ENCODE measurements at places on chromosomes 7 and 10.

- no peak for DNase-seq
These were observed 23.6 kb downstream of the TSPAN15 start for GRCh38 chr10:69474742-69475432.

- DNase-seq: no peak
These were observed 22.7 kb downstream of the NYAP1 start for GRCh38 chr7:100506356-100506923.

DNA sequence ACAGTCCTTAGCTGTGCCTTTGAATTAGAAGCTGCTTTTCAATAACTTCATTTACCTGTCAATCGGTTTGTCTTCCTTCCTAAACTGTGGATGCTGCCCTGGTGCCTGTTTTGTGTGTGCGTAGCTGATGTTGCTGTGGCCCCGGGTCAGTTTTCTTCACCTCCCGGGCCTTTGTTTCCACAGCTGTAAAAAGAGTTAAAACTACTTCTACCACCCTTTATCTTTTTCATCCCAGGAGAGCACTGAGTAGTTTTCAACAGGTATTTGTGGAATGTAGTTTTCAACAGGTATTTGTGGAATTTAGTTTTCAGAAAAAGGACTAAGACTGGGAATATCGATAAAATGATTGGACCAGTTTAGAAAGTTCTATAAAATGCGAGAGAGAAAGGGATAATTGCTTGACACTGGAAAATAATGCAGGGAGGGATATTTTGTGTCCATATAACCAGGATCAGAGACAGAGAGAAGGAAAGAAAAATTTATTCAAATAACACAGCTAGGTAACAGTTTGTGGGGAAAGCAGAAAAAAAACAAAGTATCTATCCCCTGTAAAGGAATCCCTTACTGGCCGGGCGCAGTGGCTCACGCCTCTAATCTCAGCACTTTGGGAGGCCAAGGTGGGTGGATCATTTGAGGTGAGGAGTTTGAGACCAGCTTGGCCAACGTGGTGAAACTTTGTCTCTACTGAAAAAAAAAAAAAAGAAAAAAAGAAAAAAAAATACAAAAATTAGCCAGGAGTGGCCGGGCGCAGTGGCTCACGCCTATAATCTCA, 15.9 kb upstream of the IGF2BP3 start:
- DNase-seq: no peak

- no peak for DNase-seq
These were observed 171.5 kb upstream of the AKR1E2 start for GRCh38 chr10:4654496-4654895.

DNA sequence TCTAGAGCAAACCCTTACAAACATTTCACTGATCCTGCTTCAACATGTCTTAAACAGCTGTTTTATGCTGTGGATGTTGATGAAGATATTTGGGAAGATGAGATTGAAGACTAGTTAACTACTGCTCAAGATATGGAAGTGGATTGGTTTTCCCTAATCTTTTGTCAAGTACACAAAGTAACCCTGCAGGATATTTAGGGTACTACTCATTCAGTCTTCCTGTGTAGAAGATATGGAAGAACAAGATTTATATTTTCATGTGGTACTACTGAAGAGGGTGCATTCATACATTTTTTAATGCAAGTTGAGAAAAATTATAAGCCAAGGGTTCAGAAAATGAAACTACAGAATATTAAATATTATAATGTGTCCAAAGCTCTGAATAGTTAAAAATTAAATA, 18.3 kb upstream of the TMEM140 start:
- DNase-seq: no peak

GRCh38 chr10:29257784-29258135, 31.1 kb upstream of the LYZL1 start:
- no peak for DNase-seq

DNA sequence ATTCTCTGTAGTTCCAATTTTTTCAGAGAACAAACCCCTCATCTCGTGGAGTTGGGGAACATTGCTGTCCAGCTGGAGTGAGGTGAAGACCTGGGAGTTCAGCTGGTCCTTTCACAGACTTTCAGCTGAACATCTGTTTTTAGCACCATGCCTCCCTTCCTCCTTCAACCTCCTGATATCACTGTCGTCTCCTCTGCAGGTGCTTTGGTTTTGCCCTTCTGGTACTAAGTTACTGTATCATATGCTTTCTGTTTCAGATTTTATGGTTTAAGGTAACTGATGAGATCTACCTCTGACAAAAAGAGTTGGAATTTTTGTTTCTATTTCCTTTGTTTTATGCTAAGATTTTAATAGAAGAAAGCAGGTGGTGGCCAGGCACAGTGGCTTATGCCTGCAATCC, 102.9 kb downstream of the ZNF438 start:
- DNase-seq: no peak

- no peak for DNase-seq
These were observed 728.5 kb downstream of the TNS3 start for GRCh38 chr7:46853451-46853850.

DNA sequence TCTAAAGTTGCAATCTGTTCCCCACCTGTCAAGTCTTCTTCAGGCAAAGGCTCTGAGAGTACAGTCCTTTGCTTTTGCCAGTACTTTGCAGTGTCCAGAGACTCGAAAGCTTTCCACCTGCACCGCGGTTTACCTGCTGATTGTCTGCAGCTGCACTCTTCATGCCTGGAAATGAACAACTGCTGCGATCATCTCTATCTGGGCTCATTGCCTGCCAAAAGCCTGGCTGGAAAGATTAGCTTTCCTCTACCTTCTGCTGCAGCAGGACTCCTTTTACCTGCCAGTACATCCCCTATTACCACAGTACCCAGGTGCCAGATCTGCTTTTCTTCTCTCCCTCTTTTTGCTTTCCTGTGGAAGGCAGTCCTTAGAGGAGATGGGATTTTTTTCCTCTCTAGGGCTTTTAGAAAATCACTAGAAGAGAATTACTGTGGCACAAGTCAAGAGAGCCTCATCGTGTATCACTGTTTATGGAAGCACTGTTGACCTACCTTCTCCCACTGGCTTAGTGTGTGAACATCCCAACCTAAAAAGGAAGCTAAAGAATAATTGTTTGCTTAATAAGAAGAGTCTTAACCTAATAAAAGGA, 2.2 kb downstream of the STRIP2 start:
- DNase-seq: peak; percentile 16

DNA sequence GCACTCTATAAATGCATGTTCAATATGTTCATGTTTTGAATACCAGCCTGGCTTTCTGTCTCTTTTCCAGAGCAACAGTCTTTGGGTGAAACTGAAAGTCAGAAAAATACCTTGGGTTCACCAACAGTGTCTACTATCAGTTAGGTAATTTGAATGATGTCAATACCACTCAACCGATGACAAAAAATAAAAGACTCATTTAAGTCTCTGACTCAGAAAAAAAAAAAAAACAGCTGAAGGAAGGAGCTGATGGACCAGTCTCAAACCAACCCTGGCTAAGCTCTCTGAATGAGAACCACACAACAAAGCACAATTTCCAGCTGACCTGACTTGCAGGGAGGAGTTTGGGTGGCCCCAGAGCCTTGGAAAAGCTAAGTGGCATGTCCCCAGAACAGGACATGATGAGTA, 42.5 kb downstream of the ABLIM1 start:
- DNase-seq: peak; percentile 21

- DNase-seq: no peak
These were observed 182.0 kb upstream of the PHYHIPL start for GRCh38 chr10:58994226-58995057.

- DNase-seq: no peak
These were observed 39.4 kb upstream of the AGMO start for GRCh38 chr7:15601175-15601574.

DNA sequence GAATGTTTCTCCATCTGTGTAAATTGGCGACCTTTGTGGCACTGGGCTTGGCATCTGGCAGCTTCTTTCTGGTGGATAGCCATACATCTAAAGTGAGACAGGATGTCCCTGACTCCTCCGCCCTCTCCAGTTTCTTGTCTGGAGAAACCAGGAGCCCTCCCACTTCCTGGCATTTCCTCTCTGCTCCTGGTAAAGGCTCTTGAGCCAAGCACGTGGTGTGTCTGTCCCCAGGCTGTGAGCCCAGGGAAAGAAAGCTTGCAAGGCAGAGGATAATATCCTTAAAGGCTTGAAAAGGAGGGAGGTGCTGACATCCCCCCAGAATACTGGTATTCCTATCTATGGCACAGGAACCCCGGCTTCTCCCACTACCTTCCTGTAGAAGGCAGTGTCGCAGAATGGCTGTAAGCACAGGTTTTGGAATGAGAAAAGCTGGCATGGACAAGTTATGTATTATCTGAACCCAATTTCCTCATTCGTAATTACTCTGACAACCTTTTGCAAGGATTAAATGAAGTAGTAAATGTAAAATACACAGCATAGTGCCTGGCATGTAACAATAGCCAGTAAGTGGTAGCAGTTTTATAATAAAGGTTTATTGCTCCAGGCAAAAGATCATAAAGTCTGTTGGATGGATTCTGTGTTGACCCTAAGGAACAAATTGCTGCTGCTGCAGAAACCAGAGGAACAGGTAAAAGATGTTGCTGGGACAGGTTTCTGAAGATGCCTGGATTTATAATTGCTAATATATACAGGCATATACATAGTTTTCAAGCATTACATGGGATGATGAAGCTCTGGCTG, 11.8 kb upstream of the ACSL5 start:
- no peak for DNase-seq
